ENCODE measurements at places on chromosomes 13 and 19.

DNA sequence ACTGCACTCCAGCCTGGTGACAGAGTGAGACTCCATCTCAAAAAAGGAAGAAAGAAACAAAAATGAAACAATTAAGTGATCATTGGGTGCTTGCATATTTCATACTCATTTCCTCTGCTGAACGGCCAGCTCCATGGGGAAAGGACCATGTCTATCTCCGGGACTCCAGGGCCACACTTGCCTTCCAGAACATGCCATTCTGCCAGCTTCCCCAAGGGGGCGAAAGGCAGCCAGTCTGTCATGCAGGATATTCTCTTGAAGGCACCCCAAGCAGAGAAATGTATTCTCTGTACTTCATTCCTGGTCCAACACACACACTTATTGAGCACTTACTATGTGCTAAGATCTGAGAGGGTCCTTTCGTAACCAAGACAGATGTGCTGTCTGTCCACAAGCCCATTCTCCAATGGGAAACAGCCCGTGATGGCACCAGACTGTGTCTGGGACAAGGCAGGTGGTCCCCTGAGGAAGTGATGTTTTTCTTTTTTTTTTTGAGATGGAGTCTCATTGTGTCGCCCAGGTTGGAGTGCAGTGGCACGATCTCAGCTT is 10.2 kb upstream of the CARM1 start:
- DNase-seq: no peak

DNA sequence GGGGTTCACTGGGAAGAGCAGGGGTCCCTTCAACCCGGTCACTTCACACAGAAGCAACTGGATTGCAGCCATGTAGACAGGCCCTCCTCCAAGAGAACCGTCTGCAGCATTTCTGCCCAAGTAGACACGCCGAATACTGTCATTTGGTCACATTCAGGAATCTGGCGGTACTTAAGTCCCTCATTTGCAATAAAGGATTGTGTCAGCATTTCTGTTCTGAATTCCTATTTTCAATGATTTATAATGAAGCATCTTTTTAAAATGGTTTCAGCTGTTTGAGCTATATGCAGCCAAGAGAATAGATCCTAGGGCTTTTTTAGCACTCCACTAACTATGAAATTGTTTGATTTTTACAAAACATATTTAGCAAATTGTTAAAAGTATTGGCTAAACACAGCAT is 143.5 kb upstream of the SOX1 start:
- no peak for DNase-seq

GRCh38 chr19:57773488-57773887 is 4.0 kb downstream of the ZNF586 start:
- no peak for DNase-seq

- DNase-seq: peak; percentile 28
Measured at GRCh38 chr13:97921176-97921816, 32.2 kb upstream of the IPO5 start.

DNA sequence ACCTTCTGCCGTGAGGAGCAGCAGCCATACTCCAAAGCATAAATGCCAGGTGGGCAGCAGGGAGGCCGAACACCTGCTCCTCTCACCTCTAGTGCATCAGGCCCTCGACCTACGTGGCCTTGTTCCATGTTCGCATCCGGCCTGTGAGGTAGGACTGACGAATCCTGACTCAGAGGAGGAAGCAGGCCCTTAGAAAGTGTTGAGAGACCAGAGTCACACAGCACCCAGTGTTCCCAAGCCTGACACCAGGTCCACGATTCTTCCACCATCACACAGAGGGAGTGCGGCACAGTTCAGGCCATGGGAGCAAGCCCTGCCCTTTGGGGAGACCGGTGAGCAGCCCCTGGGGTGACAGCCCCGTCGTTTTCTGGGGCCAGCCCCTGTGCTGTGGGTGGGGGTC is 14.7 kb downstream of the ATP12A start:
- no peak for DNase-seq

- DNase-seq: no peak
Measured at GRCh38 chr13:79432992-79433391, 26.9 kb upstream of the RBM26 start.

DNA sequence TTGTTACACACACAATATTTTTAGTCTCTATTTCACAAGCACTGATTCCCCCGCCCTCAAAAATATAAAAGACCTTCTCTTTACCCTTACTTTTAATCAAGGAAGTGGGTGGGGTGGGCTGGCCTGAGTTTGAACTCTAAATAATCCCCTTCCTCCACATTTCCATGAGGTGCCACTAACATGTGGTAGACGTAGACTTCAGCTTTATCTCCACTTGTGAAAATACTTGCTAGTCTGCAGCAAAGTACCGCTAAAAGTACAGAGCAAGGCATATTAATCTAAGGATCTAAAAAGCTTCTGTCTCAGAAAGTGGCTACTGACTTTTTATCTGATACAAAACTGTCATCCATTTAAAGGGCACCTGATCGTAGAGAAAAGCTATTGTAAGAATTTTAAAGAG is 739.6 kb upstream of the SLC10A2 start:
- no peak for DNase-seq

GRCh38 chr19:31424861-31425620 is 75.8 kb upstream of the TSHZ3 start:
- DNase-seq: no peak

GRCh38 chr13:33058776-33059327 is 42.6 kb downstream of the KL start:
- DNase-seq: peak; percentile 18

DNA sequence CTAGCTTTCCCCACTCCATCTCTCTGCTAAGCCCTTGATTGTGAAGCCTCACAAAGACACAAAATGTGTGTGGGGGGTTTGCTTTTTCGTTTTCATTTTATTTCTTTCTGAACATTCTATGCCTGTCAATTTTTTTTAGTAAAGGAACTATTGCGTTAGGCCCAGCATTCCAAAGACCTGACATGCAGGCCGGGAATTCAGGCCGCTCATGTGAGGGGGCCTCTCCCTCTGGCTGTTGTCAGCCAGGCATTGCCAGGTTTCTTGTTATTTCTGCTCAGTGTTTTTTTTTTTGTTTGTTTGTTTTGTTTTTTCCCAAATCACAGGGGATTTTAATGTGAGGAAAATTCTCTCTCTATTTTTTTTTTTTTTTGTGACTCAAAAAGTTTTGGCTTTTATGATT is 10.3 kb upstream of the MEDAG start:
- peak; percentile 87 for DNase-seq

GRCh38 chr13:99404005-99404755 is 97.0 kb upstream of the GPR183 start:
- no peak for DNase-seq

DNA sequence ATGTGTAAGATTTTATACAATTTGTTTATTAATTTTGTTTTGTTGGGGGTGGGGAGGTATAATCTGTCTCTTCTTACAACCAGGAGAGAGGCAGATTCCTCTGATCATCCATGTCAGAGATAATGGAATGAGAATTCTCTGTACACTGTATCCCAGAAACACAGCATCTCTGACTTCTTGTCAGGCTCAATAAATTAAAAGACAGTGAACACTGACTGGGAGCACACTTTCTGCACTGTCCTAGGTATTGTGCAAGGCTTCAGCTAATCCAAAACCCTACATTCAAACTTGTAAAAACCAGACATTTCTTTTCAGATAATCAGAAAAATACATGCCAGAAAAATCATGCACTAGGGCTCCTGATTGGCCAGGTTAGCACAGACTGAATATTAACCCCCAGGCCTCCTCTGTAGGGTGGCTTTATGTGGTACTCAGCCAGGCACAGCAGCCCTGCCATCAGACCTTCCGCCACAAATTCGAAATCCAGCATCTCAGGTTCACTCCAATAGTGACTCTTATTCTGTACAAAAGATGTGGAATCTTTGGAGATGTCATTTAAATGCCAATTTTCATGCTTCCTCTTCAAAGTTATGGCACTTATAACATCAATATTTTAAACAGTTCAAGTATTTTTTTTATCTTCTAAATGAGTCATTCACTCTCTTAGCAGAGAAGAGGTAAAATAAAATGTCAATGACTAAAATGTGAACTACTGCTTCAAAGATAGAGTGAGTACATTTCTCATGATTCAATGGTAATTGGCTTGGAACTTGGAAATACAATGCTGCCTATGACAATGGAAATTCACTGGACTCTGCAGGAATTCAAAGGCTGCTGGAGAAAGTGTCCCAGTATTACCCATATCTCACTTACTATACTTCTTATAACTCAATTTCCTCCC is 211.5 kb downstream of the KLF12 start:
- DNase-seq: no peak

- DNase-seq: no peak
Measured at GRCh38 chr13:34214686-34215085, 396.7 kb downstream of the RFC3 start.

- DNase-seq: no peak
Measured at GRCh38 chr13:60134376-60134775, 29.4 kb downstream of the DIAPH3 start.

GRCh38 chr13:27137759-27138158 is 33.9 kb downstream of the USP12 start:
- no peak for DNase-seq

GRCh38 chr13:93547886-93548285 is 321.3 kb downstream of the GPC6 start:
- no peak for DNase-seq

- no peak for DNase-seq
Measured at GRCh38 chr19:5093297-5093928, 124.5 kb downstream of the KDM4B start.

DNA sequence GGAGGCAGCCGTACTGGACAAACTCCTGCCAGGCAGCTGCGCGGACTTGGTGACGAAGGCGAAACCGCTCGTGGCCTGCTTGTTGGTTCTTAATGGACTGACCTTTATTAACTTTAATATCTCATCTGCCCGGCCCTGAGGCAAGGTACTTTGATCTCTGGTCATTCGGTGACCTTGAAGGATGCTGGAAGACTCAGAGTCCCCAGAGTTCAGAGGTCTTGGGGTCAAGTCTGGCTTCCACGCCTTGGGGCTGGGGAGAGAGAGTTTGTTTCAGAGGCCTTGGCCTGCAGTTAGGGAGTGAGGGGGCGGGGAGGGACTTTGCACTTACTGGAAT is 9.6 kb upstream of the EMC10 start:
- no peak for DNase-seq

DNA sequence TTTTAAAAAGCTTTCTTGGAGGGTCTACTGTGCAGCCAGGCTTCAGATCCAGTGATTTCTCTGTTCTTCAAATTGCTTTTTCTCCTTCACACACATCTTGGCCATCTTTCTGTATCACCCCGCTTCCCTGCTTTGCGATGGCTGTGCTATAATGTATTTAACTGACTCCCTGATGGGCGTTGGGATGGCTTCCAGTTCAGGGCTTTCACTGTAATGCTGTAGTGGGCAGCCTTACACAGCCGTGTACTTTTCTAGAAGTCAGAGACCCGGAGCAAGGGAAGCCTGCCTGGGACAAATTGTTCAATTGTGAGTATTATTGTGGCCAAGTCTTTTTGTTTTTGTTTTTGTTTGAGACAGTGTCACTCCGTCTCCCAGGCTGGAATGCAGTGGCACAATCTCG is 19.4 kb upstream of the PAK4 start:
- DNase-seq: no peak

DNA sequence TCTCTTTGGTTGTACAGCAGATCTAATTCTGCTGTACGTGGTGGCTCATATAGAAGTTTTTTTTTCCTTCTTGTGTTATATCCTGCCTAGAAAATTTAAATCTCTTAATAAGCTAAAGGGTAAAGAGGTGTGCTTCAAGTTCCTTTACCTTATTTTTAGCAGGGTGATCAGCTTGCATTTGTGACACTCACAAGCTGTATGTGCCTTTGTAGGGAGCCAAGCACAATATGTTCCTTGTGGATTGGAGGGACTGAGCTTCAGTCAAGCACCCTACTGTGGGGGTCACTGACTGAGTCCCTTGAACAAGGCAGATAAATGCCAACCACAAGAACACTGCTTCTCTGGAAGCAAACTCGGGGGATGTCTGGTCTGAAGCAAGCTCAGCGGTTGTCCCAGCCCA is 12.6 kb upstream of the ERICH6B start:
- DNase-seq: no peak

DNA sequence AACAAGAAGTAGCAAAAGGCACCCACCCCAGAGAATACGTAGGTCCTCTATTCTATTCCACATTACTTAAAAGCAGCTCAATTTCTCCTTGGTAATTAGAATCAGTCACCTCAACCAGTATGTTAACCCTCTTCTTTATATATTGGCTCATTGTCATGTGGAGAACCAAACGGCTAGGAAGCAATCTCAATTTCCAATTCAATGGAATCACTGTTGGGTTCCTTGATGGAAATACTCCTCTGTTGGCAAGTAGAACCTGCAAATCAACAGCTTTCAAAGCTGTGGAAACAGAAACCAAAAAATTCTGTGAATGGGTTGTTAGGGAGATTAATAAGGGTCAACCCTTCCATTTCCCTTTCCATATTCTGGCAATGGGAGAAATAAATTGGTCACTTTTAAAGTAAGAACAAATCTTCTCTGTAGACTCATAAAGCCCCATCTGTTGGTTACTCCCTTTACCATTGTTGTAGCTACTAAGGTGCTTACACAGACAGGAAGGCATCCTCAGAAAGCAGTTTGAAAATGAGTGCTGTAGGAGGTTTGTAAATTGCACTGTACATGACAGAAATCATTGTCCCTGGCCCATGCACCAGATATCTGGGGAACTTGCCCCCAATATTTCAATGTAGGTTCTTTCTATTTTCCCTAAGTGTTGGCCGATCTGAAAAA is 138.6 kb upstream of the UFM1 start:
- no peak for DNase-seq

DNA sequence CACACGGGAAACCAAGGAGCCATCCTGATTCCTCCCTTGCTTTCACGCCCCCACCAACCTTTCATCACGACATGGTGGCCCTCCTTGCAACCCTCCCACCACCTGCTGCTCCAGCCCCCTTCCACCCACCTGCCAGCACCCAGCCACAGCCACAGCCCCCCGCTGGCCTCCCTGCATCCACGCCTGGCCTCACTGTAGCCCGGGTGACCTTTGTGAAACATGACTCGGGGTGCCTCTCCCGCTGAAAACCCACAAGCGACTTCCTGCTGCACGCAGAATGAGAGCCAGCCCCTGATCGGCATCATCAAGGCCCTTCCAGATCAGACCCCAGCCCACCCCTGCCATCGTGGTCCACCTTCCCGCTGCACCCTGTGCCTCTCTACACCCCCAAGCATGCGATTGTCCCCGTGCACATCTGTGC is 14.9 kb downstream of the POP4 start:
- no peak for DNase-seq

DNA sequence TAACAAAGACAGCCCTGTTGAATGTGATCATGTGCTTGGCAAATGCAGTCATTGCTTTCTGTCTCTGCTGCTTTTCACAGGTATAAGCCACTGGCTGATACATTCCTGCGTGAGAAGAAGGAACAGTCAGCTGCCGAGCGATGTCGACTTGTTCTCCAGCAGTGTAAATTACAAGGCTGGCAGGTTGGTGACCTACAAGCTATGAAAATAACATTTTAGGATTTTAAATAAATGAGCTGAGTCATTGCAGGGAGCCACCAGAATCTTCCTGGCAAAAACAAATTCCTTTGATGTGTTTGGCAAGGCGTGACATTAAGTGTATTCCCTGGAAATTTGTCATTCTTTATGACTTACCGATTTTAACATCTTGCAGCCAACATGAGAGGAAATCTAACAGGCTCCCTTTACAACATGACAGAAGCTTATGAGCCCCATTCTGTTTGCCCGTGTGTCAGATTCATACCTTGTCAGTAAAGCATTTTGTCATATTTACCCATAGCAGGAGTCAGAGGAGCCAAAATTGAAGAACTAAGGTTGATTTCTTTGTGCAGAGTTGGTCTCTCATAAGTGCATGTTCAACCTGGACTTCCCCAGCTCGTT is 471.4 kb downstream of the MYO16 start:
- DNase-seq: no peak
